ENCODE measurements at places on chromosomes 7 and 10.
A peak's percentile ranks its signal among the peaks of the same experiment; 100 is the strongest.

GRCh38 chr7:39509912-39510311 is 56.3 kb upstream of the YAE1 start:
- no peak for DNase-seq

DNA sequence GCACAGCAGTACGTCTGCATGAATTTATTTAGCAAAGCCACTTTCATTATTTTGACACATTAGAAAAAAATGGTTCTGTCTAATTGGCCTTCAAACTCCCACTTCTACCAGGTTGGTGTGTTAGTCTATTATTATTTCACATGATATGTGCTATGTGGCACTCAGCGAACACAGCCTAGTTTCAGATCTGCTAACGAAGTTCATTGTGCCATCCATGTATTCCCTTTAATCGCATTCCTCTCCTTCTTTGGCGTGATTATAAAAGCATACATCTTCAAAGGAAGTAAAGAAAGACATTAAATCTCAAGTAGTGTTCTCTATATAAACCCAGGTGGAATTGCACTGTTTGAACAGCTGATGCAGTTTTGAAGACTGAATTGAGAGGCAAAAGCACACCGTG is 96.4 kb upstream of the CACNA2D1 start:
- no peak for DNase-seq

DNA sequence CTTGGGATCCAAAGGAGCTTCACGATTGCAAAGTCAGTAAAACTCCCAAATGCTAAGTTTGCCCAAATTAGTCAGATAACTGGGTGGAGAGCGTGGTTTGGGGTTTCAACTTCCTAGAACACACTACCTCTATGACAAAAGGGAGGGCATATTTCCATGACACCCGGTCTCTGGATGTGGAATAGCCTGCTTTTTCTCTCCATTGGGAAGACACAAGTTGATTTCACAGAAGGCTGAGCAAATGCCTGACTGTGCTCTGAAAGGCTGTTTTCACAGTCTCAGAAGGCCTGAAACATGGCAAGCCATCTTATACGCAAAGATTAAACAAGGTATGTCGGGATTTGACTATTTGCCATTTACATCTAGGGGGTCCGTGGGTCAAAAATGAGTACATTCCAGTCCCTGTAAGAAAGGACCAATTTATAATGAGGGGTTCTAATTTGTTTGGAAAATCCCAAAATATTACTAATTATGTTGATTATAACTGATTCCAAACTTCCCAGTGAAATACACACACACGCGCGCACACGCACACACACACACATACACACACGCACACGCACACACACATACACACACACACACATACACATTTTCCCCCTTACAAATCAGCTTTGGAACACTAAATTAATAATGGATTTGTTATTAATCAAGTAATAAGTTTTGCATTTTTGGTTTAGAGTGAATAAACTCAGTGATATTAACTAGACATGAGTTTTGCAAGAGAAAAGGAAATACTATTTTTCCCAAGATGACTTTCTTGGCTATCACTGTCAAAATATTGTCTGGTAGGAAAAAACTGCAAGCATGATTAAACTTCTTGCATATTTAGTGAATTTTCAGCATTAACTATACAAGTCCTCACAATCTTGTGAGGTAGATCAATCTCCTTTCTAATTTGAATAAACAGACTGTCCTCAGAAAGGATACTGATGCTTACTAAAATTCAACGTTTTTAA is 105.0 kb downstream of the PRTFDC1 start:
- no peak for DNase-seq

DNA sequence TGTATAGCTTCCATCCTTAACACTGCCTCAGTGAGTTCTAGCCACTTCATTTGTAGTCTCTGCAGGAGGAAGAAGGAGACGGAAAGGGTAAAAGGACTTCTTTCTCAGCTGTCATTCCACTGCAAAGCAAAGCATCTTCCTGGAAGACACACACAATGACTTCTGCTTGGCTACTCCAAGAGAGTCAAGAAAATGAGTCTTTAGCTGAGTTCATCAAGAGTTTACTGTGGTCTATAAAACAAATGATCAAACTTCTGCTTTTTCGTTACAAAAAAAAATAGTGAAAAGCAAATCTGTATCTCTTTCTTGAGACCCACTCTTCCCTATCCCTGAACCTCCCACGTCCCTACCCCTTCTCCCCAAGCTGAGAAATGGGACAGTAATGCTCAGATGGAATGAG is 205.0 kb upstream of the AHR start:
- no peak for DNase-seq

GRCh38 chr10:58697691-58698090 is 185.0 kb downstream of the BICC1 start:
- no peak for DNase-seq

DNA sequence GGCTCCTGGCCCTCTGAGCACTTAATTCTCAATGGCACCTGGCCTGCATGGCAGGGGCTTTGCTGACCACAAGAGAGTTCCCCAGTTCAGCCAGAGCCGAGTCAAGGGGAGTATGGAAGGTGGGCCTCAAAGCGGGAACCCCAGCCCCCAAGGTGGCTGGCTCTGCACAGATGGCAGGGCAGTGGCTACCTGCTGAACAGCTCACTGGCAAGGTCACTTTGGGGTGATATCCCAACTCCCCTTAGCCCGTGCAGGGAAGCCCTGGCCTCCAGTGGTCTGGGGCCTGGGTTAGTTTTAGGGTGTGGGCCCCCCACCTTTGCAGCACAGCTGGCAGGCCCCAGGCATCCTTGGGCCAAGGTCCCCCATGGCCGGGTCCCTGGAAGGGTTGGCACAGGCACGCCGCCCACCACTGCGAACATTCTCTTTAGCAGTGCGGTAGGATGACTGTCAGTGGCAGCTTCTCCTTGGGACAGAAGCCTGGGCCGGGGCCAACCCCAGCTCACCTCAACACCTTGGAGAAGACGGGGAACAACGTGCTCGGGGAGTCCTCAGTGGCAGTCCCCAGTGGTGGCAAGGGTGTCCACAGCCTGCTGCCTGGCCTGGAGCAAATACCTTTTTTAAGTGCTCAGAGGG is 36.8 kb downstream of the PPIF start:
- no peak for DNase-seq

- DNase-seq: no peak
These were observed 103.0 kb downstream of the CELF2 start for GRCh38 chr10:11120711-11121110.

DNA sequence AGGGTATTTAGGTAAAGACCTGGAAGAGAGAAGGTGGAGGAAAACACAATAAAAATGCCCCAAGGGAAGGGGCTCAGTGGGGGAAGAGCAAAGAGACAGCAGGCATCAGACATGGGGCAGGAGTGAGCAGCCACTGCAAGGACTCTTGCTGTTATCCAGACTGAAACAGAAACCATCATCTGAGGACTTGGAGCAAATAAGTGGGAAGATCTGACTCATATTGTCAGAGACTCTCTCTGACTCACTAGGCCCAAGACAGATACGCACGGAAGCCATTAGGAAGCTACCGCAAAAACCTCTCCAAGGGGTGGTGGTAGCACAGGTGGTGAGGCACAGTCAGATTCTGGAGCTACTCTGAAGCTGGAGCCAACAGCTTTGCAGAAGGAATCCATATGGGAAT is 110.7 kb downstream of the RNF32 start:
- no peak for DNase-seq

DNA sequence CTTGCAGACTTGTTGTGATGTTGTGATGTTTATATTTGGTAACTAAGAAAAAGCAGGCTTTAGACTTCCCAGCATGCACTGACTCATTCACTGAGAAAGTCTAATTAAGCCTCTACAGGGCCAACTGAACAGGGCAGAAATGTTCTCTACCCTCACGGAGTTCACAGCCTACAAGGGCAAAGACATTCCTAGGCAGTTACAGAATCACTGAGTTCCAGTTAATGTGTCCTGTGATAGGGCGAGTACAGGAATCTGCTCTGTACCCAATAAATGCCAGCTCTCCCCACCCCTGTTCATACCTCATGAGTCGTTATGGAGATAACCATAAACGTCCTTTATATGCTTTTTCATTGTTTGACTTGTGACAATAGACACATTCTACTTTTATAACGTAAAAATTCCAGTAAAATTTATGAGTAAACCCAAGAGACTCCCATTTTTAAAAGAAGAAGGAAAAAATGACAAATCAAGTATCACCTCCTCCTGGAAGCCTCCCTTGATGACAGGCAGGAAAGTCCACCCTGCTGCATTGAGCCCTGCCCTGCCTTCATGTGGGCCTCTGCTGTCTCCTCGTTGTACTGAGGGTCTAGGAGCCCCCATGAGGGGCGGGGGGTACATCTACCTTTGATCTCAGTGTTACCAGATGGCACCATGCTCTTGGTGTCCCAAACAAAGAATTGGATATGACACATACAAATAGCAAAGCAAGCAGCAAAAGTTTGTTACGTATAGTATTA is 14.3 kb downstream of the MUC12 start:
- no peak for DNase-seq

DNA sequence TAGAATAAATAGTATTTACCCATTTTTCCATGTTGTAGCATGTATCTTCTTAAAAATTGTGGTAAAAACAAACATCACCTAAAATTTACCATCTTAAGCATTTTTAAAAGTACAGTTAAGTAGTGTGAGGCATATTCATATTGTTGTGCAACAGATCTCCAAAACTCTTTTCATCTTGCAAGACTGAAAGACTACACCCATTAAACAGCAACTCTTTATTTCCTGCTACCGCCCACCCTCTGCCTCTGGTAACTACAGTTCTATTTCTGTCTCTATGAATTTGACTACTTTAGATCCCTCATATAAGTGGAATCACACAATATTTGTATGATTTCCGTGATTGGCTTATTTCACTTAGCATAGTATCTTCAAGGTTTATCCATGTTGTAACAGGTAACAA is 40.0 kb upstream of the AGBL3 start:
- DNase-seq: no peak

- peak; percentile 8 for DNase-seq
These were observed 399 bp downstream of the FHIP2A start for GRCh38 chr10:114821915-114822443.

DNA sequence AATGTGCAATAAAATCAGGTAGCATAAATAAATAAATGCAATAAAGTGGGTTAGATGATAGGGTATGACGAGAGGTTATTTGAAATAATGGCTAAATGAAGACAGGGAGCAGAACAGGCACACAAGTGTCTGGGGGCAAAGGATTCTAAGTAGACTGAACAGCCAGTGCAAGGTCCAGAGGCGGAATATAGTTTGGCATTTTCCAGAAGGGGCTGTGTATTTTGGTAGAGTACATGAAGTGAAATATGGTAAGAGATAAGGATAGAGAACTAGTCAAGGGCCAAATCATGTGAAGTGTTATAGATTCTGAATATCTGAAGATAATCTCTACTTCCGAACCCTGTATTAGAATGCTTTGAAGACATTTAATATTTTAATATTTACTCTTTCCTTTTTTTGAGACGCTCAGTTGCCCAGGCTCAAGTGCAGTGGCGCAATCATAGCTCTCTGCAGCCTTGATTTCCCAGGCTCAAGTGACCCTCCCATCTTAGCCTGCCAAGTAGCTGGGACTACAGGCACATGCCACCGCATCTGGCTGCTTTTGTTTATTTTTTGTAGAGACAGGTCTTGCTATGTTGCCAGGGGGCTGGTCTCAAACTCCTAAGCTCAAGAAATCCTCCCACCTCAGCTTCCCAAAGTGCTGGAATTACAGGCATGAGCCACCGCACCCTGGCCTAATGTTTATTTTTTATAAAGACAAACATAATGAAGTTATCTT is 44.4 kb upstream of the CD36 start:
- no peak for DNase-seq

DNA sequence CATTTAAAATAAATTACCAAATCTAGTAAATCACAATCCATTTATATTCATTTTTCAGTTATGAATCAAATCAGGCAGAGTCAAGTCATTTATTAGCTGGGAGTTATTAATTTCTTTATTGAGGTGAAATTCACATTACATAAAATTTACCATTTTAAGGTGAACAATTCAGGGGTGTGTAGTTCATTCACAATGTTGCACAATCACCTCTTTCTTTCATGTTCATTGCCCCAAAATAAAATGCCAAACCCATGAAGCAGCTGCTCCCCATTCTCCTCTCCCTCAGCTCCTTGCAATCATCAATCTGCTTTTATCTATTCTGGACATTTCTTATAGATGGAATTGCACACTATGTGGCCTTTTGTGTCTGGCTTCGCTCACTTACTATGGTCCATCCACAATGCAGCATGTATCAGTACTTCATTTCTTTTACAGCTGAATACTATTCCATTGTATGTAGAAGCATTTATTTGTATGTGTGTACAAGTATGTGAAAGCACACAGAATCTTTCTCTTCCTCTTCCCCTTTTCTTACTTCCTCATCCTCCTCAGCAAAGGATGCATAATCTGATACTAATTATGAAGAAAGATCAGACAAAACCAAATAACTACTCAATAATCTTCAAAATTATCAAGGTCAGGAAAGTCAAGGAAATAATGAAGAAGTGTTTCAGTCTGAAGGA is 60.6 kb downstream of the LMBR1 start:
- no peak for DNase-seq

- no peak for DNase-seq
These were observed 8.4 kb downstream of the AGAP3 start for GRCh38 chr7:151094675-151095074.

DNA sequence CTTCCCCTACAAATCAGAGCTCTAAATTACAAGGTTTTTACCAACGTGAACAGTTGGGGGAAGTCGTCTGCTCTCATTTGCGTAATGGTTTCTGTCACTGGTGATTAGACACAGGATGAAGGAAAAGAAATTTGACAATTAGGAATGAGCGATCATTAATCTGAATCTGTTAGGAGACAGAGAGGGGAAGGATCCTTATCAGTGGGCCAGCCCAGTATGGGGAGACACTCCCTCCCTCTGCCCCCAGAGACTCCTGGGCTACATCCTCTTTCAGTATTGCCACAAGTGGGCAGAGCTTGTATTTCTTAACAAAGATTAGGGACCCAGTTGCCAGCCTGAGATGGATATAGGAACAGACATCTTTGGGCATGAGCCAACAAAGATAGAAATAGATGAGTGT is 15.5 kb downstream of the HIF1AN start:
- DNase-seq: no peak

DNA sequence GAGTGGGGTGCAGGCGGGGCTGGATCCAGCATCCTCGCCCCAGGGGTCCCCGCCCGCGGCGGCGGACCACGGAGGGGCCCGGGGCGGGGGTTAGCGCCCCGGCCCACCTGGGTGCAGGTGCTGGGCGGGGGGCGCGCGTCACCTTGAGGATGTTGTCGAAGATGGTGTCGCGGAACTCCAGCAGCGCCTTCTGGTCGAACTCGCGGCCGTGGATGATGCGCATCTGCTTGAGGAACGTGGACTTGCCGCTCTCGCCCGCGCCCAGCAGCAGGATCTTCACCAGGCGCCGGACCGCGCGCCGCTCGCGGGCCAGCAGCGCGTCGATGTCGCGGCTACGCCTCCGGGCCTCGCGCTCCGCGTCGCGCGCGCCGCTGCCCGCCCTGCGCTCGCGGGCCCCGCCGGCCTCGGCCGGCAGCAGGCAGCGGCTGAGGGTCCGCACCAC is 376 bp downstream of the GNA12 start:
- DNase-seq: no peak
